Peyer's patch (tissue), 4 donors: ENCODE measurements at places on chromosomes 16 and 17. TPM values are rescaled to one million over a fixed set of nuclear protein-coding genes. Genes with fewer than 3 reads are reported as not detected.

SCARF1 gene
- 9.8 TPM for total RNA-seq

RNF213 gene
- total RNA-seq: 187 TPM

SLFN14 gene
- total RNA-seq: not detected

MARVELD3 gene
- 151 TPM for total RNA-seq

MYH2 gene
- not detected for total RNA-seq

SPAG5 gene
- 40.3 TPM for total RNA-seq

KRT33A gene
- total RNA-seq: not detected

LITAFD gene
- not detected for total RNA-seq

ITGAL gene
- total RNA-seq: 52.0 TPM

C17orf75 gene
- 15.0 TPM for total RNA-seq

TBC1D3H gene
- total RNA-seq: not detected

XAF1 gene
- total RNA-seq: 218 TPM

TP53TG3B gene
- total RNA-seq: not detected

CEP295NL gene
- 45.4 TPM for total RNA-seq

KREMEN2 gene
- total RNA-seq: 1.6 TPM

TNS4 gene
- total RNA-seq: 2.1 TPM

MT1F gene
- total RNA-seq: 310 TPM

BHLHA9 gene
- total RNA-seq: not detected

CNGB1 gene
- total RNA-seq: 2.8 TPM

MYH13 gene
- not detected for total RNA-seq
